Esophagus squamous epithelium (tissue), 5 donors: ENCODE measurements at places on chromosomes 11 and 22.

- H3K36me3 ChIP-seq: no peaks in the 10 kb centered on the region
- no peak for DNase-seq
- H3K4me1 ChIP-seq: no peaks in the 10 kb centered on the region
- no peak overlapping the region for H3K27ac ChIP-seq
Observed at GRCh38 chr11:75786101-75786736, 17.6 kb downstream of the DGAT2 start.

DNA sequence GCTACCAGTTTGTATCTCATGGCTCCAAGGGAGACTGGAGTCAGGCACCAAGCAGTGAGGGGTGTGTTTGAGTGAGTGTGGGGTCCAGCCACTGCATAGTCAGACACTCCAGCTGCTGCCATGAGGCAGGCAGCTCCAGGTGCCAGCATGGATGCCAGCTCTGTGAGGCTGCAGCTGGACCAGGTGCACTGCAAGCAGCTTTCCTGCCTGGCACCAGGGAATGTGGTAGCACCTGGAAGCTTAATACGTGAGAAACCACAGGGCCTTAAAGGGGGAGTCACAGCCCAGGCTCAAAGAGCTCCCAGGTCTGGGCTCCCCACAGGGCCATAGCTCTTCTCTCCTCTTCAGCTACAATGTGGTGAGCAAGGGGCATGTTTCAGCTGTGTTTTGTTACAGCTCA, 817.8 kb upstream of the LUZP2 start:
- H3K4me1 ChIP-seq: no peaks in the 10 kb centered on the region
- H3K27me3 ChIP-seq: no peaks in the 10 kb centered on the region
- H3K4me3 ChIP-seq: no peak overlapping the region
- H3K27ac ChIP-seq: no peak overlapping the region

DNA sequence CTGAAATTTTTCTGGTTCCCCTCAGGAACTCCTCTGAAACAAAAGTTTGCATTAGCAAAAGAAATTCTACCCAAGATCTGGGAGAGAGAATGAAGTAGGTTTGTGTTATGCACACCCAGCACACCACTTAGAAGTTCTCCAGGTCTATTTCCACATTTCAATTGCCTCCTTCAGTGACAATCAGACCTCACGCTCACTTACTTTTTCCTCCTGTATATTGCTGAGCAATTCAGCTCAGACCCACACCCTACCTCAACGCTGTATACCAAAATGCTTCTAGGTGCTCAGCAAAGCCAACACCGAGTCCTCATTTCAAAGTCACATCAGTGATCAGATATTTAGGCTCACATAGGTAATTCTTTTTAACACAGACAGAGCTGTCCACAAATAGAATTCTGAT, 19.2 kb downstream of the MRGPRX3 start:
- no peaks in the 10 kb centered on the region for H3K27me3 ChIP-seq
- H3K27ac ChIP-seq: no peak overlapping the region

DNA sequence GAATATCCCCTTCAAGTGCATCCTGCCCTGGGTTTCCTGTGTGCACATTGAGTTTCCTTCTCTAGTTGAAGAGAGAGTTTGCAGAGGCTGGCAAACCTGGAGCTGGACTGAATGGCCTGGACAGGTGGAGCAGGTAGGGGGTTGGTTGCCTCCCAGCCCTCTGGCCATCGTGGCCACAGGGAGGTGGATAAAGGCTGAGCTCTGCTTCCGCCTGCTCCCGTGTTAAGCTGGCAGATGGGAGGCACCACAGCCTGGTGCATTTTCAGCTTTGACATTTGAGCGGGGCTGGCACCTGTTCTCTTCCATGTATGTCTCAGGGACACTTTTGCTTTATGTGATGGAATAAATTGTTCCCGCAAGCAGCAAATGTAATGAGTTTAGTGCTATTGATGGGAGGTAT, 11.1 kb downstream of the MICAL2 start:
- H3K4me1 ChIP-seq: peaks cover 75% of the 10 kb centered on the region
- H3K36me3 ChIP-seq: no peaks in the 10 kb centered on the region
- no peak for DNase-seq
- H3K4me3 ChIP-seq: no peak overlapping the region
- H3K27ac ChIP-seq: peak overlapping the region; percentile 73
- no peaks in the 10 kb centered on the region for H3K27me3 ChIP-seq

- H3K4me1 ChIP-seq: peaks cover 7% of the 10 kb centered on the region
- H3K27ac ChIP-seq: no peak overlapping the region
- no peaks in the 10 kb centered on the region for H3K36me3 ChIP-seq
- no peak overlapping the region for H3K4me3 ChIP-seq
- no peaks in the 10 kb centered on the region for H3K27me3 ChIP-seq
Observed at GRCh38 chr11:111776398-111777093, 10.4 kb upstream of the PPP2R1B start.

DNA sequence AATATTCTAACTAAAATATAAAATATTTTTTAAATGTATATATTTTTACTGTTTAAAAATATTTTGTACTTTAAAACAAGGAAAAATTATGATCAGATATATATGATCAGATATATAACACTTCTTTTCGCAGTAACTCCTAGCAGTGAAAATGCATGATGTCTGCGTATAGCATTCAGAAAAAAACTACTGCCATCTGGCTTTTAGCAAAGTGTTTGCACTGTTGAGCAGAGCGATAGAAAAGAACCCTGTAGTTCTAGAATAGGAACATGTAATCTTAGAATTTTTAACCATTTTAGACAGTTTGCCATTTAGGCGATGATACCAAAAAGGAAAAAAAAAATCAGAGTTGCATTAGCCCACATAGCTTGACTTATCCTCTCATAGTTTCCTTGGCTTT, 370.4 kb upstream of the ANO3 start:
- H3K4me3 ChIP-seq: no peak overlapping the region
- H3K36me3 ChIP-seq: no peaks in the 10 kb centered on the region
- no peak for DNase-seq
- H3K4me1 ChIP-seq: no peaks in the 10 kb centered on the region
- no peak overlapping the region for H3K27ac ChIP-seq

- peaks cover 13% of the 10 kb centered on the region for H3K4me1 ChIP-seq
- no peak overlapping the region for H3K4me3 ChIP-seq
- DNase-seq: no peak
- no peak overlapping the region for H3K27ac ChIP-seq
- H3K36me3 ChIP-seq: no peaks in the 10 kb centered on the region
Observed at GRCh38 chr11:112519751-112520150, 259.1 kb upstream of the PLET1 start.

- no peak overlapping the region for H3K4me3 ChIP-seq
- H3K4me1 ChIP-seq: peaks cover 47% of the 10 kb centered on the region
- no peaks in the 10 kb centered on the region for H3K27me3 ChIP-seq
Observed at GRCh38 chr11:12801976-12802375, 127.8 kb downstream of the TEAD1 start.

- H3K27me3 ChIP-seq: no peaks in the 10 kb centered on the region
- peaks cover 25% of the 10 kb centered on the region for H3K4me1 ChIP-seq
- peak overlapping the region; percentile 94 for H3K4me3 ChIP-seq
Observed at GRCh38 chr22:29580200-29580810, 608 bp downstream of the NIPSNAP1 start.

DNA sequence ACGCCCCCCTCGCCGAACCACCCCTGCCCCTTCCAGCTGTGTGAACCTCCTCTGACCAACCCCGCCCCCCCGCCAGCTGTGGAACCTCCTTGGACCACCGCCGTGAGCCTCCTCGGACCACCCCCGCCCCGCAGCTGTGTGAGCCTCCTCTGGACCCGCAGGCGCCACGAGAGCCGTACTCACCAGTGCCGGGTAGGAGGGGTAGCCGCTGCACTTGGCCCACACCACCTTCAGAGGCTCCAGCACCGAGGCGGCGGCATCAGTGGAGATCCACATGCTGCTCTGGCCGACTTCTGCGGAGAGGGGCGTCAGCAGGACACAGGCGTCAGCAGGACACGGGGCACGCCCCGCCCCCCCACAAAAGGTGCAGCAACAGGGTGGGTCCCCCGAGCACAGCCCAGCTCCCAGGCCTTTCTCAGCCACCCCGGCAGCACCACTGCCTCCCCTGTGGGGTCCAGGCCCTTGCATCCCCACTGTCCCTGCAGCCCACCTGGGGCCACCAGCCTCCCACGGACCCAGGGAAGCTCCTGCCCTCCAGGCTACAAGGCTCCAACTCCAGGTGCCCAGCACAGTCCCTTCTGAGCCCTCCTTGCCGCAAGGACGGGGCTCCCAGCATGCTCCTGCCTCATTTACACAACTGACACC, 51.7 kb downstream of the BRD1 start:
- no peak for DNase-seq
- no peaks in the 10 kb centered on the region for H3K27me3 ChIP-seq
- peaks cover 97% of the 10 kb centered on the region for H3K36me3 ChIP-seq
- H3K27ac ChIP-seq: no peak overlapping the region

- H3K27me3 ChIP-seq: no peaks in the 10 kb centered on the region
- peaks cover 10% of the 10 kb centered on the region for H3K4me1 ChIP-seq
Observed at GRCh38 chr11:68818181-68818580, 23.5 kb downstream of the CPT1A start.

DNA sequence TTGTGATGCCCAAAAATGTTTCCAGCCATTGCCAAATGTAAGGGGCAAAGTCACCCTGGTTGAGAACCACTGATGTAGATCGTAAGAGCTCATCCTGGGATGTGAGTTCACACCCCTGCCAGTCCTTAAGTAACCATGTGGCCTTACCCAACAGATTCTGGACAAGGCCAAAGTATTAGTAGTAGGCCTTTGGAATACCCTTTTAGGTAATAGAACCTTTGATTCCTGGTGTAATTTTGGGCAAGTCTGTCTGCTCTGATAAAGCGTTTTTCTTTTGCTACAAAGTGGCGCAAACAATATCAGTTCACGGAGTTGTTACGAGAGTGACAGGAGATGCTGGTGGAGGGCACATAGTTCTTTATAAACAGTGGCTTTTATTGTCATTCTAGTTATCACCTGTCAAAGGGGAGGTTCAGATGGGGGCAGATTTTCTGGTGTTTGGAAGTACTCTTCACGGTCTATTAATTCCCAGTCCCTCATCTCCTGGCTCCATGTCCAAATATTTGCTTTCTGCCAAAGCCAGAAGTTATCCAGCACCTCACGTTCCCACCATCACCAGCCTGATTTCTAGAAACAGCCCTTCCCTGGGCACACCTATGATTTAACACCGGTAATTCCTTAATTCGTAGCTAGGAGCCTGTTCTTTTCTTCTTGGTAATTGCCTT, 73.8 kb upstream of the CRYBB3 start:
- no peak for DNase-seq
- H3K36me3 ChIP-seq: no peaks in the 10 kb centered on the region
- H3K4me1 ChIP-seq: peaks cover 31% of the 10 kb centered on the region
- no peaks in the 10 kb centered on the region for H3K27me3 ChIP-seq
- peak overlapping the region; percentile 40 for H3K27ac ChIP-seq
- H3K4me3 ChIP-seq: no peak overlapping the region

DNA sequence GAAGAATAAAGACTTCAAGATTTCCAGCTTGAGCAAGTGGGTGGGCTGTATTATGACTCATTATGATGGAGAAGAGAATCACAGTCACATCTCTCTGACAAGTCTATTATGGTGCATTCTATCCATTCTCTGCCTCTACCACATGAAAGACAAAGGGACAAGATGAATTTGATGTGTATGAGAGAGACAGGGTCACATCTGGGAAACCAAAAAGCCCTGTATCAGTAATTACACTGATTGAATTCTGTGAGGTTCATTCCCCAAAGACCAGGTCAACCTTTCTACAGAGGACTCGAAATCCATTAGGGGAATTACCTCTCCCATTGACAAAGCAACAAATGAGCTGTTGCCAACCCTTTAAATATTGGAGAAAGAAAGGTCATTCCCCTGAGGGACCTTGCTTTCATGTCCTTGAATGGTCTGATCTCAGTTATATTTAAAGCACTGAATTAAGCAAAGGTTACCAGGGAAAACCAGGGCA, 109.6 kb downstream of the USP35 start:
- H3K27ac ChIP-seq: no peak overlapping the region
- H3K4me3 ChIP-seq: no peak overlapping the region
- H3K36me3 ChIP-seq: no peaks in the 10 kb centered on the region
- no peaks in the 10 kb centered on the region for H3K27me3 ChIP-seq

DNA sequence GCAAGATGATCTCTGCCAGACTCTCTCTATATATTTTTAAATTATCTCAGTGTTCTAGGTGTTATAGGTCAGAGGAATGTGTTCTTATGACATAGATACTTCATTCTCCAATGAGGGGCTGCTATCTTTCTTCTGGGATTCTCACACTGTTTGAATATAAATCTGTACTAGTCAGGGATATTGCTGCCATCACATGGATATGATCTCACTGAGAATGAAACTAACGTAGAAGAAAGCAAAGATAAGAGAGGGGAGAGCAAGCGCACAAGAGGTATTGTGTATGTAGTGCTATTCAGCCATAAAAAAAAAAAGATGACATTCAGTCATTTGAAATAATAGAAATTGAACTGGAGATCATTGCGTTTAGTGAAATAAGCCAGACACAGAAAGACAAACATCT, 42.2 kb upstream of the SLC36A4 start:
- H3K27me3 ChIP-seq: no peaks in the 10 kb centered on the region
- no peak for DNase-seq
- no peak overlapping the region for H3K27ac ChIP-seq

- H3K27me3 ChIP-seq: no peaks in the 10 kb centered on the region
- DNase-seq: no peak
- H3K4me3 ChIP-seq: no peak overlapping the region
- no peak overlapping the region for H3K27ac ChIP-seq
Observed at GRCh38 chr22:48902983-48903650, 924.6 kb downstream of the BRD1 start.

- H3K27me3 ChIP-seq: no peaks in the 10 kb centered on the region
- H3K36me3 ChIP-seq: no peaks in the 10 kb centered on the region
- H3K4me3 ChIP-seq: no peak overlapping the region
- no peaks in the 10 kb centered on the region for H3K4me1 ChIP-seq
- no peak overlapping the region for H3K27ac ChIP-seq
- no peak for DNase-seq
Observed at GRCh38 chr11:29124470-29124869, 892.4 kb downstream of the KCNA4 start.

DNA sequence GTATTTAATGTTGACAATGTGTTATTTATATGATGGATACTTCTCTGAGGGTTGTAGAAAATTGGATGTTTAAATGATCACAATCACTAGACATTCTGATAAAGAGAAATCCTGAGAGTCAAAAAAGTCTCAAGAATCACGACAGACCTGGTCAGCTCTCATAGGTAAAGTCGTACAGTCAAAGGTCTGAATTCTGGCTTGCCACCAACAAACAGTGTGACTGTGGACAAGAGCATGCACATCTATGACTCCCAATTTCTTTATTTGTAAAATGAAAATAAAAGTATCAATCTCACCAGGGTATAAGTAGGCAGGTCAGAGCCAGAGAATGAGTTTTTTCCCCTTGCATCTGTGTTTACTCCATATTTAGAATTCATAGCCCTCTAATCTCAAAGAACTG, 556.7 kb downstream of the FAM181B start:
- no peaks in the 10 kb centered on the region for H3K36me3 ChIP-seq
- H3K4me3 ChIP-seq: no peak overlapping the region
- H3K27me3 ChIP-seq: no peaks in the 10 kb centered on the region
